ENCODE measurements at places on chromosomes 1 and 21.

GRCh38 chr1:14190508-14190907 lies 408.0 kb upstream of the KAZN start:
- no peak for DNase-seq

DNA sequence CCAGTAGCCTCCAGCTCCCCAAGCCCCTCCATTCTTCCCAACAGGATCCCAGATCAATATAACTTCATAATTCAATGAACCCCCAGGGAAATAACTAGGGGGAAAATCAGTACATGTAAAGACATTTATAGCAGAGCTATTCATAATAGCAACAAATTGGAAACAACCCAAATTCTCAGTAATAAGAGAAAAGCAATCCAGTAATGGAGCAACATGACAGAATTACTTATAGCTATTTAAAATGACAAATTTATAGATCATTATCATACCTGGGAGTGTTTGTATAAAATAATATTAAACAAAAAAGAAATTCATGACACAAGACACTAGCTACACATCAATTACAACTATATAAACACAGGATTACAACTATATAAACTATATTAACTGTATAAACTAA lies 20.2 kb downstream of the PLEKHA6 start:
- DNase-seq, result no peak

- no peak for DNase-seq
Measured at GRCh38 chr1:235527196-235527814, 23.1 kb upstream of the B3GALNT2 start.

- DNase-seq, result no peak
Measured at GRCh38 chr1:202713110-202713509, 2.9 kb upstream of the SYT2 start.

GRCh38 chr1:51170342-51170741 lies 65.7 kb upstream of the RNF11 start:
- DNase-seq, result no peak

GRCh38 chr1:78289603-78290002 lies 201.2 kb upstream of the PTGFR start:
- DNase-seq, result no peak

- no peak for DNase-seq
Measured at GRCh38 chr1:113488576-113489177, 98.4 kb downstream of the MAGI3 start.

- no peak for DNase-seq
Measured at GRCh38 chr1:65729259-65729658, 63.4 kb upstream of the PDE4B start.

- no peak for DNase-seq
Measured at GRCh38 chr1:150762552-150762951, 3.0 kb downstream of the CTSS start.

GRCh38 chr1:42315500-42315899 lies 19.5 kb downstream of the FOXJ3 start:
- DNase-seq, result no peak

DNA sequence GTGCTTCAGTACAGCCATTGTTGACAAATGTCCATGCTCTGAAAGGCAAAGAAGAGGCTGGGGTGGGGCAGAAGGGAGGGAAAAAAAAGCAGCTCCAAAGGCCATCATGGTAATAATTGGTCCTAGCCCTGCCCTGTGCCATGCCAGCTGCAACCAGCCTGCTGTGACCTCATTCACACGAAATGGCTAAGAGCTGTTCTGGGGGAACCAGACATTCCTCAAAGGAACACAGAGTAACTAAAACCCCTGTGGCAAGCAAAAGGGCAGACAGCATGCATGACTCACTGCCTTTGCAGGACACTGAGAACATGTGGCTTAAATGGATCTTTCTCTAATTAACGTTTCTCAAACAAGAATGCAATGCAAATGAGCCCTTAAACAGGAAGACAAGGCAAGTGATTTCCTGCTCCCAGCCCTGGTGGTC lies 42.3 kb downstream of the STYXL2 start:
- no peak for DNase-seq

DNA sequence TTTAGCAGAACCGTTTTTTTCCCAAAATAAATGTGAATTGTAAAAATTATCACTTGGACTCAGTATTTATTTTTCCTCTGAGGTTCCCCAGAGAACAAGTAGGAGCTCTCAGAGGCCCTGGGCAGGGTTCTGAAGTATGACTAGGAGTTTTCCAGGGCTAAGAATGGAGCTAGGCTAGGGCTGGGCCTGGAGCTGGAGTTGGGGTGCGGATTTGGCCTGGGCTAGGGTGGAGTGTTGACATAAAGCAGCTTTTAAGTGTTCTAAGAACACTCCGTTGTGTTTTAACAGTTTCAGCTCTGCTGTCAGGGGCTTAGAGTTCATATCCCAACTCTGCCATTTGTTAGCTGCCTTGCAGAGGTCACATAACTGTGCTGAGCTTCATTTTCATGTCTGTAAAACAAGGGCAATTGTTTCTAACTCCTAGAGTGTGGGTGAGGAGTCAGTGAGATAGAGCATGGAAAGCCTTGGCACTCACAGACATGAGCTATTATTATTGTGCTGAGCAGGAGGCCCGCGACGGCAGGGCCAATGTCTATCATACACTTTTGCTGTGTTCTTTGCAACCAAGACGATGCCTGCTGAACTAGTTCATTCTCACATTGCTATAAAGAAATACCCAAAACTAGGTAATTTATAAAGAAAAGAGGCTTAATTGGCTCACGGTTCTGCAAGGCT lies 51.1 kb downstream of the LACTBL1 start:
- no peak for DNase-seq

DNA sequence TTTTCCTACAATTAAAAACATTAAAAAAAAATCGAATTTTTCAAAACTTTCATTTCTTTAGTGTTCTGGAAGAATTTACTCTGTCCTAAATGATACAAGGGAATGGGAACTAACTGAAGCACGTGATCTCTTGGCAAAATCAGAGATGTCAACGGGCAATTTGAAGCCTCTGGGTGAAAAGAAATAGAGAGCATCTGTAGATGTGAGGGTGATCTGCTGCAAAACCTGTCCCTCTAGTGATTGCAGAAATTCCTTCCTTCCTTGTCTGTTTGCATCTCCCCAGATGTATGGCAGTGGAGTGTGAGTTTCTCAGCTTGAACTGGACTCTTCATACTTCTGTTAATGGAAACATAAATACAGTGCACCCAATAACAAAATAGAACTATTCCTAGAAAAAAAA lies 100.5 kb upstream of the S1PR1 start:
- no peak for DNase-seq

GRCh38 chr1:83620016-83620415 lies 378.9 kb downstream of the TTLL7 start:
- DNase-seq, result no peak

DNA sequence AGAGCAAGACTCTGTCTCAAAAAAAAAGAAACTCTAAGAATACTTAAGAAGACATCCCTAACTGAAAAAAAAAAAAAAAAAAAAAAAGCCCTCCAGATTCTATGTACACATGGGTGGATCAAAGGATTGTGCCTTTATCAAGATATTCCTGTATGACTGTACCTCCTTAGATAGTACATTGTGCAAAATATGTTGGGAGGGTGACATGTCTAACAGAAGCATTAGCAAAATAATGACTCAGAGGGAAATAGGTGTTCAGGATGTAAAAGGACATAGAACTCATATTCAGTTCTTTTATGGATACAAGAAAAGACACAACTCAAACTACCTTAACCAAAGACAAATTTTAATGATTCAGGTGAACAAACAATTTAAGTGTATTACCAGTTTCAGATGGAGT lies 269.8 kb upstream of the KAZN start:
- DNase-seq, result no peak

DNA sequence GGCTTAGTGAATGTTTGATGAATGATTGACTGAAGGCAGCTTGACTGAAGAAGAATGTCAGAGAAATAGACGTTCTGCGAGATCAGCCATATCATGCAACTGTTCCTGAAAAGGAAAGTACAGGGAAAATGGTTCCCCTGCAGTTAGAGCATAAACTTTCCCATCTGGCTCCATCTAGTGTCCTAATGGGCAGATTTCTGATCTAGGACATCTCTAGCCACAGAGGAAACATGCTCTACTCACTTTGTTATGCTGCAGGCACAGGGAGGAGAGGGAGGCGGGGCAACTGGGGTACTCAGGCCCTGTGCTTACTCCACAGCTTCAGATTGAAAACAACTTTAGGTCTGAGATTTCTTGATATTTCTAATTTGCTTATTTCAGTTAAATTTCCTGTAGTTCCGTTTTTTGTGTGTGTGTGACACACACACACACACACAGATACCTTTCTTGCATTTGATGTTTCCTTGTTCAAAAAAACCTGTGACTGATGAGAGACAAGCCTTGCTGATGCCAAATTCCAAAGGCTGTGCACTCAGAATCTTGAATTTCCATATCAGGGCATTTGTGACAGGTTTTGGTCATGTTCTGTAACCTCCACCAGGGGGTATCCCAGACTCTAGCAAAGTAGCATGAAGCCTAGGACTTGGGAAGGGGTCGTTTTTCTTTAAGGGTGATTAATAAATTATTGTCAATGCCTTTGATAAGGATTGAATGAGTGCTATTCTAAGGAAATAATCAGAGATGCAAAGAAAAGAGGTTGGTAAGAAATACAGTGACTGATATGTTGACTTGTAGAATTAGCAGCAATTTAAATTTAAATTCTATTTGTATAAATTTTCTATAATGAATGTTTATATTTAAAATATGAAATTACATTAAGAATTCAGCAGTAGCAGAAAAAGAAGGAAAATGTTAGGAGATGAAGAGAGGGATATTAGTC lies 139.7 kb upstream of the BEND5 start:
- no peak for DNase-seq

- DNase-seq, result no peak
Measured at GRCh38 chr1:40692429-40692895, 958 bp downstream of the NFYC start.

DNA sequence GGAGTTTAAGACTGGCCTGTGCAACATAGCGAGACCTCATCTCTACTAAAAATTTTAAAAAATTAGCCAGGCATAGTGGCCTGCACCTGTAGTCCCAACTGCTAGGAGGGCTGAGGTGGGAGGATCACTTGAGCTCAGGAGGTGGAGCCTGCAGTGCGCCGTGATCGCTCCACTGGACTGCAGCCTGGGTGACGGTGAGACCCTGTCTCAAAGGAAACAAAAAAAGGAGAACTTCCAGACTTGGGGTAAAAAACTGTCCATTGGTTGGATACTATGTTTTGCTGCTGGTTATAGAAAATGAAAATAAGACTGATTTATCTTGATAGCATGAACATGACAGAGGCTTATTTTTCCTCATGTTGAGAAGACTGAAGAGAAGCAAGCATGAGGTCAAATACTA lies 79.4 kb downstream of the WDR4 start:
- no peak for DNase-seq

- no peak for DNase-seq
Measured at GRCh38 chr1:156471496-156472490, 28.8 kb downstream of the MEF2D start.

DNA sequence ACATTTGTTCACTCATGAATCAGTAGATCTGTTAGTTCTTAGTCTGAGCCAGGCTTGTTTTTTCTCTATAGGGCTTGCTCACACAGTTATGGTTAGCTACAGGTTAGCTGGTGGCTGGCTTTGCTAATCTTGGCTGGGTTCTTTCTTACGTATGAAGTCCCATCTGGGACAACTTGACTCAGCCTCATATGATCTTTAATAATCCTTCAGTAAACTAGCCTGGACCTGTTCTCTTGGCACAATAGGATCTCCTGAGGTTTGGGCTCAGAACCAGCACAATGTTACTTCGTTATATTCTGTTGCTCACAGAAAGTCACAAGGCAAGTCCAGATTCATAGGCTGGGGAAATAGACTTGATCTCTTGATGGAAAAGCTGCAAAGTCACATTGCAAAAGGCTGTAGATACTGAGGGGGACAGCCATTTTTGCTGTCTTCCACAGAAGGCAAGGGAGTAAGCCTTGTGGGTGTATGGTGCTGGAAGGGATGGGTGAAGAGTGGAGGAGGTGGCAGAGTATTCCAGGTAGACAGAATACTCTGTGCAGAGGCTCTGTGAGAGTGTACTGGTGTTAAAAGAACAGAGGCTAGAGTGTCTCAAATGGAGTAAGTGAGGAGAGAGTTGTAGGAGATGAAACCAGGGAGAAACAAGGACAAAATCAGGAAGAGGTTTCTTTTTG lies 24.4 kb downstream of the EFCAB7 start:
- no peak for DNase-seq

- no peak for DNase-seq
Measured at GRCh38 chr1:81912383-81912782, 111.6 kb downstream of the ADGRL2 start.

- DNase-seq, result no peak
Measured at GRCh38 chr1:7333620-7334019, 437.5 kb upstream of the VAMP3 start.

GRCh38 chr1:28031173-28031572 lies 57.2 kb downstream of the EYA3 start:
- DNase-seq, result no peak

- DNase-seq, result no peak
Measured at GRCh38 chr1:1351511-1352427, 2.6 kb upstream of the DVL1 start.

DNA sequence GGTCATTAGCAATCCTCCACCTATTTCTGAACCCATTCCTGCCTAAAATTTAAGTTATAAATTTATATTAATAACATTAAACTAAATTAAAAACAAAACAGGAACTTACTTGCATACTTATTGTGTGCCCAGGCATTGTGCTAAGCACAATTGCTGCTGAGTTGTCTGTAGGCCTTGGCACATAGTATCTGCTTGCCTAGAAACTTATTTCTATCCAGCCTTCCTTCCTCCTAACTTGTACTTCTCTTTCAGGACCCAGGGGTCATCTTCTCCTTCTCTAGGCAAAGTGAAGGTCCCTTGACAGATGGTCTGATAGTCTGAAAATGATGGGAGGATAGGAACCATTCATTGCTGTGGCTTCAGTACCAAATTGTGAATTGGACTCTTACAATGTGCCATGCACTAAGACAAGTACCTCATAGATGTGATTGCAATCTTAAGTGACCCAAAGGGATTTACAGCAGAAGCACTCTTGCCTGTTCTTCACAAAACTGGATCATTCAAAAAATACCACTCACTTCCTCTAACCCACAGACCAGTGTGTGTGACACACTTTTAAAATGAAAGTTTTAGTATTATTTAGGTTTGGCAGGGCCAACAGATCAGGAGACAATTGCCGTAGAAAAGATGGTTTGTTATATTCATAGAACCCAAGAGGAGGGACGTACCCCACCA lies 10.3 kb upstream of the CD101 start:
- DNase-seq, result no peak

Data from stimulated activated CD8-positive, alpha-beta memory T cell treated with anti-CD3 and anti-CD28 coated beads, Interleukin-15, amount 100 ng/mL, for 24 hours (primary cell).